ENCODE measurements at places on chromosomes 2 and 18.
A peak's percentile ranks its signal among the peaks of the same experiment; 100 is the strongest.

DNA sequence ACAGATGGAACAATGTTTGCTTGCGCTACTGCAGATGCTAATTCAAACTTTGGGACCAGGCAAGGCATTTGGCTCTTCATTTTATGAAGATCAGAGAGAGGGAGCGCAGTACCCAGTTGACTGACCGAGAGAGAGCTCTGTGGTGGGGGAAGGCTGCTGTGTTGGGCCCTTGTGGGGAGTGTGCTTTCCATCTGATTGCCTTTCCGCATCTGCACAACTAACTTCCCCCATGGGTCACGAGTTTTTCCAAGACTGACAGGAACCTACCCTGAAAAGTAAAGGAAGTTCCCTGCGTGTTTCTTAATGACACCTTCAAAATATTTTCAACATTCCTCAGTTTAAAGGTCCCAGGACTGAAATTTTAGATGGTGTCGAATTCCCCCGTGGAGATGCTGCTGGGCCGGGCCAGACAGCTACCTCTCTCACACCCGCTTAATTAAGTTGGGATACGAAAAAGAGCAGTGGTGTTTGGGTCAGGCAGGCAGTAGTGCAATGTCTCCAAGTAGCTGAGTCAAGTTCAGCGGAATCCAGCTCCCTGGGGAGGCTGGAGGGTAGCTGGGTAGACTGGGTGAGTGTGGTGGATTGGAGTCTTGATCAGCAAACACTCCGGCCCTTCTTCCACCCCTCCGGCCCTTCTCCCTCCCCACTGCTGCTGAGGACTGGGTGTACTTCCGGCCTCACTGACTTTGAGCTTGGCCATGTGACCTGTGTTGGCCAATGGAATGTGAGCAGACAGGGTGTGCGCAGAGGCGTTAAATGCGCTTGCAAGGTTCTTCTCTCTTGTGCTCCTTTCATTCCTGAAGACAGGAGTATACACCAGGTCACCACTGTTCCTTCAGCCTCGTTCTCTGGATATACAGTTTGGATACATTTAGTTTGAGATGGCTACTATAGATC is 2.3 kb upstream of the ARHGAP25 start:
- no peak for DNase-seq

DNA sequence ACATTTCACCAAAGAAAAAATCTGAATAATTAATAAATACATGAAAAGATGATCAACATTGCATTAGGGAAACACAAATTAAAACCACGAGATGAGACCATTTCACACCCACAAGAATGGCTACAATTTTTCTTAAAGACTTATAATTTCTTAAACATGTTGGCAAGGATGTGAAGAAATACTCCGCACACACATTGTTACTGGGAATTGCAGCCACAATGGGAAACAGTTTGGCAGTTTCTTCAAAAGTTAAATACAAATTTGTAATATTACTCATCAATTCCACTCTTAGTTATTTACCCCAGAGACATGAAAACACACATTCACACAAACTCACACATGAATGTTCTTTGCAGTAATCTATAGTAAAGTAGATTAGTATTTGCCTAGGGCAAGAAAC is 363.3 kb upstream of the SMIM21 start:
- DNase-seq: no peak

- no peak for DNase-seq
Observed at GRCh38 chr2:237693291-237693994, 66.1 kb downstream of the LRRFIP1 start.

GRCh38 chr2:25614711-25615110 is 58.7 kb downstream of the DTNB start:
- no peak for DNase-seq

- no peak for DNase-seq
Observed at GRCh38 chr18:25516747-25517498, 165.0 kb upstream of the ZNF521 start.

- DNase-seq: no peak
Observed at GRCh38 chr2:241064008-241064801, 37.9 kb downstream of the MTERF4 start.

GRCh38 chr2:98280376-98281102 is 65.7 kb upstream of the CNGA3 start:
- DNase-seq: no peak

DNA sequence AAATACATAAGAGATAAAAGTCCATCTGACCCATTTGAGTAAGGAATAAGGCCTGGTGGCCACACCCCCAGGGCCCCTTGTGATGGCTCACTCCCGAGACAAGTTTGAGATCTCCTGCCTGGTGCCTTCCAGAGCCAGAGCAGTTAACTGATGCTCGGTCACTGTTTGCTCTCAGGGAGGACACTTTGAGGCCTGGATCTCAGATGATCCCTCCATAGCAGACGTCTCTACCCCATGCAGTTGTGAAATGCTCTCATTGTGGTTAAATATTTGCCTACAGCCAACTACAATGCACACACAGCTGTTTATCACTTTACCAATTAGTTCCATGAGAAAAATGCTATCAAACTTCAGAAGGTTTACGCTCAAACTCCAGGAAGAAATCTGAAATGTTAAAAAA is 12.3 kb downstream of the GYPC start:
- DNase-seq: no peak

GRCh38 chr2:240412975-240413812 is 22.3 kb upstream of the GPC1 start:
- no peak for DNase-seq

GRCh38 chr2:240947176-240947575 is 41.0 kb downstream of the CROCC2 start:
- DNase-seq: no peak

GRCh38 chr2:70526126-70526525 is 27.5 kb downstream of the TGFA start:
- no peak for DNase-seq

DNA sequence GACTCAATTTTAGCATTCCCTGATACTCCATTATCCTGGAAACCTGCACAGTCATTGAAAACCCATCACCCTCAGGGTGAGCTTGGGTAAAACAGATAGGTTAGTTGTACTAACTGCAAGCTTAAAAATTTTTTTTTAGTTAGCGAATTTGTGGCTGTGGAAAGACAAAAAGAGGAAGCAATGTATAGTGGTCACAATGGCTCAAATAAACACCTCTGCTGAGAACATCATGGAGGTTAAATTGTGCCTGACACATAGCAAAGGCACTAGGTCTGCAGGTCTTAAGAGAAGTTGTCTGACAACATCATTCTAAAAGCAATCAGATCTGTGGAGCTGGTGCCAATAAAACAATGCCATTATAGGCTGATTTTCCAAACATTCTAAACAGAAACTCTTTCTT is 84.4 kb upstream of the CAVIN2 start:
- DNase-seq: no peak

DNA sequence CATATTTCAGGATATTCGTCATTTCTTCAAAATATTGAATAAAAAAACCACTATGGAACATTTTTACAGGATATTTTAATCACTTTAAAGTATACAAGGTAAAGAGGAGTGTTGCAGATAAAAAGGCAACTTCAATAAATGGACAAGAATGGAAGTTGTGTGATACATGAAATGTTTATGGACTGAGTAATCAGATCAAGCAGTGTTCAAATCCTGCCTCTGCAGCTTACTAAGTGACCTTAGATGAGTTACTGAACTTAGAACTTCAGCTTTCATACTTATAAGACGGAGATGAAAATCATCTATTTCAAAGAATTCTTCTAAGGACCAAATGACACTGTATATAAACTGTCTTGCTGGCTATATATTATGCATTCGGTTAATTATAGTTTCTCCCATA is 87.2 kb downstream of the LNPK start:
- no peak for DNase-seq

- no peak for DNase-seq
Observed at GRCh38 chr18:36297417-36298125, at the start of gene FHOD3. Gene FHOD3 (plus strand): TSS chr18:36297713. CDS start chr18:36297836, 123 bp downstream.

DNA sequence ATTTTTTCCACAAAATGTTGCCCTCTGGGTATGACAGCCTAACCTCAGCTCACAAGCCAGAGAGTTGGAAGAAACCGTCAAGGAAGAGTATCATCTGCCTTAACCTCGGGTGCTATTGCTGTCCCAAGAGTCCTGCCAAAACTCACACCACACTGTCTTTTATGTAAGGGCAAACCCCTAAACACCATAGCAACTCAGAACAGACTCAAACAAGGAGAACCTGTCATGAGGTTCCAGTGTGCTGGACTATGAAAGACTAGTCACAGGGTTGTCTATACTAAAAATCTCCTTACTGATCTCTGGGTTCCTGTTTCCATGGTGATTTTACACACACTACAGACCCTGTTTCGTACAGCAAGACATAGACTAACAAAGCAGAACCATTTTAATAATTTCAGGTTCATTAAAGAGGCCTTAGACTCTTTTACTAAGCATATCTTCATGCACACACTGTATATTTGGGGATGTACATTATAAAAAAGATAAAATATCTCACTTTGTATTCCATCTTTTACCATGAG is 159.8 kb downstream of the PKP4 start:
- DNase-seq: no peak

- no peak for DNase-seq
Observed at GRCh38 chr2:44118257-44118656, 50.4 kb upstream of the PPM1B start.

GRCh38 chr2:152219077-152219828 is 43.7 kb upstream of the STAM2 start:
- DNase-seq: no peak

- DNase-seq: no peak
Observed at GRCh38 chr2:82062463-82062862, 1757.9 kb upstream of the LRRTM1 start.

DNA sequence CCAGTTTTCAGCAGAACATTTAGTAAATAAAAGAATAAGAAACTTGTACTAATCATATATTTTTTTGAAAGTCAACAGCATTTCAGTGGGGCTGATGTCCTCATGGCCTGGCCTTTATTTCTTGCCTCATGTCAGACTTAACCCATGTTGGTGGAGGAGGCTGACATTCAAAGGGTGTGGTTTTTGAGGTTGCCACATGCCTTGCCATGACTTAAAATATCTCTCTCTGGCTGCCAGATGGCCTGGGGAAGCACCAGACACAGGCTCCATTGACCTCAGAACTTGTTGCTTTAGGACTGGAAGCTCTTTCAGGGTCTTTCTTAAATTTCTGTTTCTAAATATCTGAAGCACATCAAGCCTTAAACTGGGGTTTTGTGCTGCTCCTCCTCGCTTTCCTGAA is 32.5 kb upstream of the CD28 start:
- peak; percentile 15 for DNase-seq

DNA sequence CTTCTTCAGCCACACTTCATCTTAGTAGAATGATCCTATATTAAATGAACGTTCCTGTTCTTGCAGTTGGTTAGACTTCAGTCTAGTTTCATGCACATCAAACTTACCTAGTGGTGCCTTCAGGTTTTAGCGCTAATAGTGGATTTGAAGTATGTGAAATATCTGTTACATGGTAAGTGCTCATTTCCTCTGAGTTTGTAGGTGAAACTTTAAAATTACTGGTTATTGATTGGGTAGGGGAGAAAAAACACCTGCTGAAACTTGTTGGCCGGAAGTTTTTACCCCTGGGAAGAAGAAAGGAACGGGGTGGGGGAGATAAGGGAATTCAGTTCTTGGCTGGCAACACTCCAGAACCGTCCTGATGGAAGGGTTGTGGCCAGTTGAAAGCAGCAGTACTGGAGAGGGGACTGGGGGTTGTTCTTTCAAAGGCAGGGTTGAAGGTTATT is 112.8 kb downstream of the SPTBN1 start:
- no peak for DNase-seq

GRCh38 chr2:195404651-195405050 is 252.4 kb upstream of the SLC39A10 start:
- DNase-seq: no peak

GRCh38 chr2:833180-833579 is 117.5 kb upstream of the SNTG2 start:
- DNase-seq: no peak

DNA sequence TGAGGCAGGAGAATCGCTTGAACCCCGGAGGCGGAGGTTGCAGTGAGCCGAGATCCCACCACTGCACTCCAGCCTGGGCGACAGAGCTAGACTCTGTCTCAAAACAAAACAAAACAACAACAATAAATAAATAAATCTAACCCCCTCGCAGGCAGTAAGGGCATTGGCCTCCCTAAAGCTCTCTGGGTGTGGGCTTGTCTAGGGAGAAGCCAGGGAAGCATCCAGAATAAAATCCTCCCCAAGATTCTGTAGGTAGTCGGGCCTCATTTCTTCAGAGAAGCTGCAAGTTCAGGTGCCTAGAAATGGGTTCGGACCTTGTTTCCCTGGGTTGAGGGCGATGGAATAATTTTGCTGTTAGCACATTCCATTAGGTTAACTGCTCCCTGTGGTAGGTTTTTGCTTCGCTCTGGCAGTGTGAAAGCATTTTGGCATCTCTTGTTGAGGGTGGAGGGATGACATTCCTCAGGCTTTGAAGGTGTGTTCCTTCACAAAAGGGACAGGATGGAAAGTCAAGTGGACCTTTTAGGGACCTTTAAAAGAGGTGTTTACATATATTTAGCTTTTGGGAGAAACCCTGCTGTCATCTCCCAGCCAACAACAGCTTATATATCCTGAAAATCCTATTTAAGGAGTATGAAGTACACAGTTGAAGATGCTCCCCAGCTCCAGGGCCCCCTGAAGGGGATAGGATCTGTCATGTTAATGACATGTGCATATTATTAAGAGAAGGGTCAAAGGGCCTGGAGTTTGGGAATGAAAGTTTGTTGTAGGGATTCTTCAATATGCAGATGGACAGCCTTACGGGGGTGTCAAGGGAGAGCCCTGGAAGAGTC is 17.7 kb downstream of the MYCN start:
- DNase-seq: no peak

DNA sequence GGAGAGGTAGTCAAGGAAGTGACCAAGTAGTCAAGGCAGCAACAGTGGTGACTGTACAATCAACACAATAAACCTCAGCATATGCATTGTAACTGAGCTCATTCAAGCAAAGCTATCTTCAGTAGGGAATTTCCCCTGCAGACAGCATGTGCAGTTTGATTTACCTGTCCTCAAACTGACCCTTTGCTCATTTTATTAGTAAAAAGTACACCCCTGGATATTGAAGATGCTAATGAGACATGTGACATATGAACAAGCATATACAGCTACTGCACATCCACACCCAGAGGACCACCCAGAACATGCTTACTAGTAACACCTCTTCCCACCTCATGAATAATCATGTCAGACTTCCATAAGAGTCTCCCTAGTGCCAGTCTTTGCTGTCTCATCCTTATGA is 15.4 kb downstream of the C2orf81 start:
- DNase-seq: no peak

DNA sequence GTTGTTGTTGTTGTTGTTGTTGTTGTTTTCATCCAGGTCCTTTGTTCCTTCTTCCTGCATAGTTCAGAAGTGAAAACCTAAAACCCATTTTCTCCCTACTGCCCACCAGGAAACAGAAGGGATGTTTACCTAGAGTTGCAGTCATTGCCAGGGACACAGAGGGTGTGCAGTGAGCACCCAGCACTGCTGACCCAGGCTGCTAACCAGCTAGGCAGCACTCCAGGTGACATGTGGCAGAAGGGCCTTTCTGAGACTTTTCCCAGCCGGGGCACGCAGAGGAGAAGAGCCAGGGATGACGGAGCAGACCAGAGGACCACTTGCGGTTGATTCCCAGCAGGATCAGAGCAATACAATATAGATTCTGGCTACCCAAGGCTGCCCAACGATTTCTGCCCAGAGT is 286.3 kb downstream of the BCL11A start:
- DNase-seq: no peak

- no peak for DNase-seq
Observed at GRCh38 chr2:45171136-45171501, 161.9 kb upstream of the SIX2 start.

- no peak for DNase-seq
Observed at GRCh38 chr2:150903461-150903860, 358.2 kb downstream of the RBM43 start.

GRCh38 chr2:207256476-207257207 is 90.9 kb upstream of the KLF7 start:
- no peak for DNase-seq

GRCh38 chr18:23528580-23529472 is 25.5 kb downstream of the RMC1 start:
- DNase-seq: no peak
